ENCODE measurements at places on chromosomes 4 and X. TPM values are rescaled to one million over a fixed set of nuclear protein-coding genes. Genes with fewer than 3 reads are reported as not detected.

- H3K36me3 ChIP-seq: no peaks in the 10 kb centered on the region
- H3K27ac ChIP-seq: no peak overlapping the region
- H3K4me1 ChIP-seq: no peaks in the 10 kb centered on the region
Measured at GRCh38 chr4:147526272-147526654, 45.4 kb downstream of the EDNRA start.

DNA sequence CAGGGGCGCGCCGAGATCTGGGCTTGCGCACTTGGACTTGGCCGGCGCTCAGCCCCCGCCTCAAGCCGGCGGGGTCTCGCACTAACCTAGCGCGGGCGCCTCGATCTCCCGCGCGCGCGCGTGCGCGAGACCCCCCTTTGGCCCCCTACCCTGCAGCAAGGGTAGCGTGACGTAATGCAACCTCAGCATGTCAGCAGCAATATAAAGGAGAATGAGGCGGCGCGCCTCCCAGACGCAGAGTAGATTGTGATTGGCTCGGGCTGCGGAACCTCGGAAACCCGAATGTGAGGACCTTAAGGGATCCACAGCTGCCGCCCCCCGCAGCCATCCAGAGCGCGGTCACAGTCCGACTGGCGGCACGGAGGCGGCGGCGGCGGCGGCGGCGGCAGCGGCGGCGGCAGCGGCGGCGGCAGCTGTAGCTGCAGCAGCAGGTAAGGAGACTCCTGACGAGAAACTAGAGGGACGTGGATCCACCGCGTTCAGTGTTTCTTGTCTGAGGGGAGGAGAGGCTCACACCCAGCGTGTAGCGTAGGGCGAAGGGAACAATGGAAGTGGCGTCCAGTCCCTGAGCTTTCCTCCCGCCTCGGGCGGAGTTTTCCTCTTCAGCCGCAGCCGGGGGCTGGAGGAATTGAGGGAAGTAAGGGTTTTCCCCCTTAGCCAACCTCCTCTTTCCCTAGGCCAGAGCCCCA is at the start of the genes SATL1 and ZNF711:
Gene SATL1 (minus strand): TSS at position 19 of the 689 bp plus-strand sequence. CDS start 134,811 bp downstream, outside the sequence.
Gene ZNF711 (plus strand): TSS at position 231 of the 689 bp plus-strand sequence. CDS start 3,582 bp downstream, outside the sequence.
- H3K4me1 ChIP-seq: peaks cover 11% of the 10 kb centered on the region
- H3K27ac ChIP-seq: peak within 1 kb of the TSS; percentile 48
- DNase-seq: peak; percentile 60
- peak within 1 kb of the TSS; percentile 84 for H3K4me3 ChIP-seq

DNA sequence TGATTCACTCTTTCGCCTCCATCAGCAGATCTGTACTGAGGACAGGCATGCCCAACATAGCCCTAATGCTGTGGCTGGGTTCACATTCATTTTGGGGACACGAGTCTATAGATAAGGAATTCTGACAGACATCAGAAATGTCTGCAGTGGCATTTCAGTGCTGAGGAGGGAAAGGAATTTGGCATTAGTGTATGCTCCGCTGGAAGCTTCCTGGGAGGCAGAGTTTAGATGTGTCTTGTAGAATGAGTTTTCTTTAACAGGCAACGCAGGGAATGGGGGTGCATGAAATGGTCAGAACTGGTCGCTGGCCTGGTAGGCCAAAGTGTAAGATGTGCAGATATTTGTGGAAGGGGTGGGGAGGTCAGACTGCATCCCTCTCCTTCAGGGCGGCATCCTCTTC is 43.5 kb upstream of the ZNF518B start:
- no peaks in the 10 kb centered on the region for H3K27me3 ChIP-seq
- no peak for DNase-seq
- no peaks in the 10 kb centered on the region for H3K36me3 ChIP-seq
- H3K4me1 ChIP-seq: no peaks in the 10 kb centered on the region
- no peak overlapping the region for H3K27ac ChIP-seq
- H3K4me3 ChIP-seq: no peak overlapping the region

- H3K36me3 ChIP-seq: no peaks in the 10 kb centered on the region
- DNase-seq: no peak
- no peaks in the 10 kb centered on the region for H3K4me1 ChIP-seq
- no peak overlapping the region for H3K27ac ChIP-seq
- no peaks in the 10 kb centered on the region for H3K27me3 ChIP-seq
Measured at GRCh38 chr4:85209161-85209560, 242.7 kb upstream of the WDFY3 start.

DNA sequence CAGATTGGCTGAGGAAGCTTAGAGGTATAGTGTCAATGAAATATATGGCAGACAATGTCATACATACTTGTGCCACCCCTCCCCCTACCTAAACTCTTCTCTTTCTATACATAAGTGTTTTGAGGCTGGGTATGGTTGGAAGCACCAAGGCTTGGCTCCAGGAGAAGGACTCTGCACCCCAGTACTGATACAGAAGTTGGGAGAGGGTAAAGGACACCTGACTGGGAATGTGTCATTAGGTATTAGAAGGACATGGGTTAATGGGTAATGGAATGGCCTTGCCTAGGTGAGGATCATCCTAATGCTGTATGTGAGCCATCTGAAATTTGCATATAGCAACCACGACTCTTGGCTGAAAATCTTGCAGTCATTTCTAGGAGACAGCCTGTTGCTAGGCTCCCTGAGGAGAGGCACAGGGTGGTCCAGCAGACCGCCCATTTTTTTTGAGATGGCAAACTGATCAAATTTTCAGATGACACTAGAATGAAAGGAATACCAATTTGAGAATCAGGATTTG is 26.8 kb upstream of the AP1S2 start:
- H3K36me3 ChIP-seq: no peaks in the 10 kb centered on the region
- peaks cover 5% of the 10 kb centered on the region for H3K4me1 ChIP-seq
- no peak overlapping the region for H3K27ac ChIP-seq

- no peaks in the 10 kb centered on the region for H3K4me1 ChIP-seq
- no peak overlapping the region for H3K27ac ChIP-seq
- H3K36me3 ChIP-seq: no peaks in the 10 kb centered on the region
- H3K27me3 ChIP-seq: no peaks in the 10 kb centered on the region
Measured at GRCh38 chr4:20196476-20196875, 55.2 kb upstream of the SLIT2 start.

GRCh38 chrX:41923978-41924683 is 777 bp upstream of the CASK start:
- H3K4me1 ChIP-seq: peaks cover 22% of the 10 kb centered on the region
- H3K36me3 ChIP-seq: no peaks in the 10 kb centered on the region
- peak overlapping the region; percentile 72 for H3K27ac ChIP-seq
- H3K4me3 ChIP-seq: peak overlapping the region; percentile 85
- H3K27me3 ChIP-seq: peaks cover 2% of the 10 kb centered on the region

GRCh38 chrX:51437521-51437920 is 58.9 kb downstream of the NUDT11 start:
- no peaks in the 10 kb centered on the region for H3K36me3 ChIP-seq
- H3K4me3 ChIP-seq: no peak overlapping the region
- no peaks in the 10 kb centered on the region for H3K4me1 ChIP-seq

- peaks cover 2% of the 10 kb centered on the region for H3K4me1 ChIP-seq
- no peak overlapping the region for H3K27ac ChIP-seq
- DNase-seq: no peak
- H3K27me3 ChIP-seq: peaks cover 1% of the 10 kb centered on the region
- H3K4me3 ChIP-seq: no peak overlapping the region
Measured at GRCh38 chr4:17115583-17115982, 217.1 kb upstream of the LDB2 start.

DNA sequence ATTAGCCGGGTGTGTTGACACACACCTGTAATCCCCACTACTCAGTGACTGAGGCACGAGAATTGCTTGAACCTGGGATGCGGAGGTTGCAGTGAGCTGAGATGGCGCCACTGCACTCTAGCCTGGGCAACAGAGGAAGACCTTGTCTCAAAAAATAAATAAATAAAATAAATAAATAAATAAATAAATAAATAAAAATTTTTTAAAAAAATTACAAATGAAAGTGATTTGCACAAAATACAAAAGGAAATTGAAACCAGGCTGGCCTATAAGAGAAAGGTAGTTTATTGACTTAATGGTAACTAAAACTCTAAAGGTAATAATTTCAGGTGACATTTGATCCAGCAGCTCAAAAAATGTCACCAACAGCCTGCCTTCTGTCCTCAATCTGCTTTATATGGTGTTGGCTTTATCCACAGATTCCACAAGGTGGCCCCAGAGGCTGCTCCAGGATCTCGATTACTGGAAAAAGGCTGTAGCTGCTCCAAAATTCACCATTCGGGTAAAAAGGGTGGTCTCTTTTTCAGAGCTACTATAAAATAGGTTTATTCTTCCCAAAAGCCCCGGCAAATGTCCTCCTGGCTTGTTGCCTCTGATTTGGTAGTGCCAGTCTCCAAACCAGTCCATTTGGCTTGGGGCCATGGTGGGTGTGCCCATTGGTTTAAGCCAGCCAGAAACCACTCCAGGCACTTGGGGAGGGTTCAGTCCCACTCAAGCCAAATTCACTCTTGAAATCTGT is 61.4 kb upstream of the TRIM2 start:
- peak; percentile 83 for DNase-seq
- H3K27ac ChIP-seq: no peak overlapping the region
- peaks cover 4% of the 10 kb centered on the region for H3K4me1 ChIP-seq

GRCh38 chr4:48311896-48312295 is 29.4 kb upstream of the SLAIN2 start:
- no peak overlapping the region for H3K4me3 ChIP-seq
- peaks cover 2% of the 10 kb centered on the region for H3K4me1 ChIP-seq
- no peak for DNase-seq
- H3K27ac ChIP-seq: no peak overlapping the region

- H3K4me3 ChIP-seq: no peak overlapping the region
- no peaks in the 10 kb centered on the region for H3K4me1 ChIP-seq
- no peaks in the 10 kb centered on the region for H3K36me3 ChIP-seq
- no peak overlapping the region for H3K27ac ChIP-seq
- DNase-seq: no peak
Measured at GRCh38 chr4:13193662-13194061, 290.5 kb downstream of the RAB28 start.

DNA sequence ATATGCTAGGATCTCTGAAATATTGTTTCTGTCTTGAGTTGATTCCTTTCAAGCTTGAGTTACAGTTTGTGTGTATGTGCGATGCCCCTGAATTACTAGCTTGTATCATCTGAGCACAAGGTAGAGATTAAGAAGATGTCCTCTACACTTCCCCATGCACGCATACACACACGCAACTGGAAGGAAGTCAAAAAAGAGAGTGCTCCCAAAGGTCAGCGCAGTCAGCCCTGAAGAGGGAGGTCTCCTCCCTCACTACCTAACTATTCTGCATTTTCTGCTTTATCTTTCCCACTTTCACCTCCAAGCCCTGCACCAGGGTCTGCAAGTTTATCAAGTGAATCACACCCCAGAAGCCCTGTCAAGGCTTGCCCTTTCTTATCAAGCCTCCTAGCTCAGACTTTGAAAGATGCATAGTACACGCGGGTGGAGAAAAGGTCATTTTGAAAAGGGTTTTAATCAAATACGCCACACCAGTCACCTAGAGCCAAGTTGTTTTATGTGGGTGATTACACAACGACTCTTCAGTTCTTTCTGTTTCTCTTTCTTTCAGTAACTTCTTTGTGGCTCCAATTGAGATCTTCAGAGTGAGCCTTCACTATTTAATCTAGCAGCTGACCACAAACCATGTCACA is 127.7 kb downstream of the ASB9 start:
- H3K4me3 ChIP-seq: peak overlapping the region; percentile 69
- peak; percentile 62 for DNase-seq
- peaks cover 13% of the 10 kb centered on the region for H3K4me1 ChIP-seq
- H3K27ac ChIP-seq: peak overlapping the region; percentile 62
- no peaks in the 10 kb centered on the region for H3K36me3 ChIP-seq

The TGIF2LX gene
- not detected for total RNA-seq

The HDX gene
- 2.7 TPM for total RNA-seq

The MED12 gene
- 65.9 TPM for total RNA-seq

The SPATA4 gene
- 0.12 TPM for total RNA-seq

The TRAM1L1 gene
- total RNA-seq: not detected
